ENCODE measurements at places on chromosomes 5 and 9. TPM values are rescaled to one million over a fixed set of nuclear protein-coding genes. Genes with fewer than 3 reads are reported as not detected.
A peak's percentile ranks its signal among the peaks of the same experiment; 100 is the strongest.

PCDHB9 gene
- total RNA-seq, result 0.16 TPM

DNA sequence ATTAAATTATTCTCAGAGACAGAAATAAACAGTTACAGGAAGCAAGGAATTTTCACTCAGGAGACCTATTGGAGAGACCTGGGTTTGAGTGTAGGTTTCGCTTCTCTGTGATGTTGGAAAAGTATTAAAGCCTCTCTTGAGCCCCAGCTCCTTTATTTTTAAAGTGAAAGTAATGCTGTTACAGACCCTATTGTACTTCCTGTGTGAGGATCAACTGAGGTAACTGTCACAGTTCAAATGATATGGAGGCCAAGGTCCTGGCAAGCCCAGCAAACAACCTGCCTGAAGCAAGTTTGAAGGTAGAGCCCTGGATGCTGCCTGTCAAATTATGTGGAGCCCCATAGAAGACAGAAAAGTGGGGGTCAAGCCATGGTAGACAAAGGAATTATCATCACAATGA is 7.9 kb upstream of the HACD4 start:
- DNase-seq, result no peak

GABRA1 gene
- not detected for total RNA-seq

- no peak for DNase-seq
Measured at GRCh38 chr5:31982621-31983020, 191.5 kb downstream of the GOLPH3 start.

- no peak for DNase-seq
Measured at GRCh38 chr5:32030222-32030621, 143.9 kb downstream of the GOLPH3 start.

REXO4 gene
- 29.5 TPM for total RNA-seq

- DNase-seq, result no peak
Measured at GRCh38 chr9:95373782-95374487, 56.4 kb upstream of the FANCC start.

NTNG2 gene
- not detected for total RNA-seq

DNA sequence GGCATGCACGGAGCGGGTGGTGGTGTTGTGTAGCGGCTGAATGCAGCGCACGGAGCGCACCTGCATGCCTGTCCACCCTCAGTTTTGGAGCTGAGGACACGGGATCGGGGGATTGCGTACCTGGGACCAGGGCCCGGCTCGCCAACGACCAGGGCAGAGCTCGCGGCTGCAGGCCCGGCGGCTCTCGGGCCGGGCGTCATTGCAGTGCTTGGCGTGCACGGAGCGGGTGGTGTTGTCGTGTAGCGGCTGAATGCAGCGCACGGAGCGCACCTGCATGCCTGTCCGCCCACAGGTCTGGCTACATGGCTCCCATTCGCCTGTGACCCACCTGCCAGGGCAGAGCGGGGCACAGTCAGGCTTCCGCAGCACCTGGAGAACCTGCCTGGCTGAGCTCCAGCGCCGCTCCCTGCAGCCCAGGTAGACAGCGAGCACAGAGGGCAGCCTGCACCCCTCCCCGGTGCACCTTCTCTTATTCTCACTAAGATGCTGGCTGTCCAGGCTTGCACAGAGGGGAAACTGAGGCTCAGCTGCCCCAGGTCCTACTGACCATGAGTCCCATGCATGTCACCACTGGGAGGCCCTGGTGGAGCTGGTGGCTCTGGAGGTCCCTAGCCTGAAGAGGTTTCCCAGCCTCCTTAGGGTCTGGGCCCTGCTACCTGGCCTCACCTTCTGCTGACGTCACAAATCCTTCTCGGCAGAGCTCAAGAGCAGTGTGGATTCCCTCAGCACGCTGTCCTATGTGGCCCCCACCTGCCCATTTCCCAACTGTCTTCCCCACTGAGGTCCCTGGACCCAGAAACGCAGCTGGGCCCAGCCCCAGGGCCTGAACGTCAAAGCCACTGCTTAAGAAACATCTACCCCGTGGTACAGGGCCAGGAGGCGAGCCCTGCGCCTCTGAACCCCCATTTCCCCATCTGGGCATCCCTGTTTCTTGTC is 64.9 kb downstream of the ZNF354C start:
- no peak for DNase-seq

TRIM52 gene
- 10.1 TPM for total RNA-seq

DNA sequence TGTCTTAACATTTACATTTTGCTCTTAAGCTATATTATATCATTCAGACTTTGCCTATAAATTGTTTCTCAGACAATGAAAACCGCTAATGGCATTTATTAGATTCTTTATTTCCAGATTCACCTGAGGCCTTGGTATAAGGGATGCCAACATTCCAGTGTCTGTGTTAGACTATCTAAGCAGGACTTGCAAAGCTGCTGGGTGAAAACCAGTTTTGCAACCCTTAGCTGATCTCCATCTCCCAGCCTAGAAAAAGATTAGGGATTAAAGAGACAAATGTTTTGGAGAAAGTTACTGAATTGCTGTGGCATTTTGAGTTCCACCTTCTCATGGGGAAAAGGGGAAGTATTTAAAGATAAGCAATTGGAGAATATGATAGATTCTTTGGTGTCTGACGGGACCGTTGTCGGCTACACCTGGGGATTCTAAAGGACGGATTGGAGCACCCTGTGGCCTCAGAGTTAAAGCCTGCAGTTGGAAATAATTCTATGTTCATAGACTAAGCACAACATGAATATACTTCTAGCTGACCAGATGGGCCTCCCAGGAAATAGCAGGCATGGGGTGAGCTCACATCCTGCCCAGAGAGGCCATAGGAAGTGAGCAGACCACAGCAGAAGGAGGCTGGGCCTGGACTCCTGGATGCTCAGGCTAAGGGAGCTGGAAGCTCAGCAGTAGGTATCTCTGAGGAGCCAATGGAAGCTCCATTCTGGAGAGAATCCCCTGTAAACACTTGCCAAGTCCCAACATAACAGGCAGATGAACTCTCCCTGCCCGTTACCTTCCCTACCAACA is 21.8 kb downstream of the ENTREP1 start:
- DNase-seq, result peak; percentile 10

DNA sequence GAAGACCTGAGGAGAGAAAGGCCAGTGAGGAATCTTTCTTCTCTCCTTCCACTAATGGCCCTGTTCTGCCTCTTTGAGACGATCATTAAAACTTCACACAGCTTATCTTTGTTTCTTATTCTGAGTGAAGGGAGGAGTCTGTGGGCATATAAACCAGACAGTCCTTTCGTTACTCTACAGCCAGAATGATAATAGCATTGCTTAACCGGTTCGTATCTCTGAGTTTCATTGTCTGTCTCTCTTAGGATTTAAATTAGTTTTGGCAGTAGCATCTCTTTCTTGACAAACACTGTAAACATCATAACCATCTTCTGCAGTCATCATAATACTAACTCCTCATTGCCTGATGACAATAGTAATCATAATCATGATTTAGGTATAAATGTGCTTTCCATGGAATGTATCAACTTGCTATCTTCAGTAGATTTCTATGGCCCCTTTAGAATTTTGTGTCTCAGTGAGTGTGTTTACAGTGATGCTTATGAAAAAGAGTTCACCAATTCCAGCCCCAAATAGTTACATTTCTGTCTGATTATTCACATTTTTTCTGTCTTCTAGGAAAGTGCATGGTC is 618.8 kb upstream of the KLF4 start:
- DNase-seq, result no peak

DNA sequence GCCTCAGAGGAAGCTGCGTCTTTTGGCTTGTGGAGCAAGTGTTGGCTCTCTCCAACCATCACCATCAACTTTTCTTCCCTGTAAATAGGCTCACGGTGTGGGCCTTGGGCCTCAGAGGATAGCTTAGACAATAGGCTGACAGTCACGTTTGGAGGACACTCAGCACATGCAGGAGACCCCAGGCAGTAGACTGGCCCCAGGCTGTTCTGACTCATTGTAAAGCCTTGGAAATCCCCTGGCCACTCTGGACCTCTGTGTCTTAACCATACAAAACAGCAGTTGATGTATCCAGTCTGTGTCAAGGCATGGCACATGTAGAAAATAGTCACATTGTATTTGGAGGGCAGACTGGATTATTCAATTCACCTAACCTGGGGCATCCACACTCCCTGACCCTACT is 18.6 kb downstream of the CD74 start:
- peak; percentile 11 for DNase-seq

TXNDC8 gene
- total RNA-seq, result not detected

GRCh38 chr5:154309805-154310204 is 119.3 kb downstream of the GALNT10 start:
- DNase-seq, result peak; percentile 46

PCDHAC1 gene
- total RNA-seq, result not detected

GRCh38 chr5:12335938-12336337 is 431.7 kb upstream of the CTNND2 start:
- no peak for DNase-seq

- no peak for DNase-seq
Measured at GRCh38 chr9:746661-747434, 94.6 kb upstream of the DMRT1 start.

- DNase-seq, result no peak
Measured at GRCh38 chr5:13244151-13244550, 700.3 kb downstream of the DNAH5 start.

DNA sequence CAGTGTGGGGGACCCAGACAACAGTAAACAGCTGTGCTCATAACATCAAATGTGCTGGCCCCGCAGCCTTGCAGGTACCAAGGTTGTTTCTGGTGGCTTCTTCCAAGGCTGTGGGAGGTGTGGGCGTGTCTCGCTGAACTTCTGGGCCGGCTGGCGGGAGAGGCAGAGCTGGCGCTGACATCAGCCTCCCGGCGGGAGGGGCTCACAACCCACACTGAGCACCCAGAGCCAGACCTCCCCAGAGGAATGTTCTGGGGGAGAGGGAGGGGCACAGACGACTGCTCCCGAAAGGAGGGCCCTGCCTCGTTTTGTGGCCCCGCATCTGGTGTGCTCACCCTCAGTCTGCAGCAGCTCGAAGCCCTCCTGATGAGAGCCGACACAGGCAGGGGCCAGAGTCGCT is 6.9 kb upstream of the SLC12A7 start:
- DNase-seq, result no peak

CENPK gene
- 50.7 TPM for total RNA-seq

DNA sequence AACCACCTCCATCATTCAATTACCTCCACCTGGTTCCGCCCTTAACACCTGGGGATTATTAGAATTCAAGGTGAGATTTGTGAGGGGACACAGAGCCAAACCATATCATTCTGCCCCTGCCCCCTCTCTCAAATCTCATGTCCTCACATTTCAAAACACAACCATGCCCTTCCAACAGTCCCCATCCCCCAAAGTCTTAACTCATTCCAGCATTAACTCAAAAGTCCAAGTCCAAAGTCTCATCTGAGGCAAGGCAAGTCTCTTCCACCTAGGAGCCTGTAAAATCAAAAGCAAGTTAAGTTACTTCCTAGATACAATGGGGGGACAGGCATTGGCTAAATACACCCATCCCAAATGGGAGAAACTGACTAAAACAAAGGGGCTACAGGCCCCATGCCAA is 18.8 kb downstream of the PSIP1 start:
- DNase-seq, result no peak

SERF1A gene
- 6.7 TPM for total RNA-seq

DNA sequence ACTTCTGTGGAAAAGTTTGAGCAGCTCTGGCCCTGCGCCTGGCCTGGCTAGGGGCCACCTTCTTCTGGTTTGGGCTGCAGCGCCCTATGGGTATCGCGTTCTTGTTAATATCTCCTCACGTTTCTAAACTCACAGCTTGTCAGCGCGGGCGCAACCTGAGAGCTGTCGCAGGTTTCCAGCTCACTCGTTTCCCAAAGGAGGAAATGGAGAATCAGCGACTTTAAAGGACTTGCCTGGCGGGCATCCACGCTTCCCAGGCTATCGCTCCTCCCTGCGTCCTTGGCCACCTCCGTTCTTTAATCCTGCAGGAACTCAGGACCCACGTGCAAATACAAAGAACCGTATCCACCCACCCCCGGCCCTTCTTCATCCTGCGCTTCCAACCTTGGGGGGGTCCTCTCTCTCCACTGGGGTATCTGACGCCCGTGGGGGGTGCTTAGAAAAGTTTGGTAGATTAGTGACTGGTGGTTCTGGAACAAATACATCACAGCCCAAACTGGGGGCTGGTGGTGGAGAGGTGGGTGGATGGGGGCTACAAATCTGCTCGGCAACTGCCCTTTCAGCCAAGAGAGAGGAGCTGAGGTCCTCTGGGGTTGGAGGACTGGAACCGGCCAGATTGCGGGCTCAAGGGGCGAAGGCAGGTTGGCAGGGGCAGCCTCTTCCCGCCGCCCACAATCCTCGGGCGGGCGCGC is 578 bp upstream of the PSAT1 start:
- DNase-seq, result peak; percentile 47

DNA sequence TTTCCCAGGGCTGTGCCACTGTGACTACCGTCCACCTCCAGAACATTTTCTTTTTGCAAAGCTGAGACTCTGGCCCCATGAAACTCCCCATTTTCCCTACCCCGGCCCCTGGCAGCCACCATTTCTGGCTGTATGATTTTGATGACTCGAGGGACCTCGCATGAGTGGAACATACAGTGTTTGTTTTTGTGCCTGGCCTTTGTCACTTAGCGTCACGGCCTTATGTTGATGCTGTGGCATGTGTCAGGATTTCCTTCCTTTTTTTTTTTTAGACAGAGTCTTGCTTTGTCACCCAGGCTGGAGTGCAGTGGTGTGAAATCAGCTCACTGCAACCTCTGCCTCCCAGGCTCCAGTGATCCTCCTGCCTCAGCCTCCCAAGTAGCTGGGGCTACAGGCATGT is 42.7 kb downstream of the ASS1 start:
- DNase-seq, result no peak

PTPRD gene
- 23.2 TPM for total RNA-seq

- DNase-seq, result no peak
Measured at GRCh38 chr9:4886698-4887097, 94.0 kb downstream of the RCL1 start.

CAPSL gene
- not detected for total RNA-seq

GADD45G gene
- 0.64 TPM for total RNA-seq

DNA sequence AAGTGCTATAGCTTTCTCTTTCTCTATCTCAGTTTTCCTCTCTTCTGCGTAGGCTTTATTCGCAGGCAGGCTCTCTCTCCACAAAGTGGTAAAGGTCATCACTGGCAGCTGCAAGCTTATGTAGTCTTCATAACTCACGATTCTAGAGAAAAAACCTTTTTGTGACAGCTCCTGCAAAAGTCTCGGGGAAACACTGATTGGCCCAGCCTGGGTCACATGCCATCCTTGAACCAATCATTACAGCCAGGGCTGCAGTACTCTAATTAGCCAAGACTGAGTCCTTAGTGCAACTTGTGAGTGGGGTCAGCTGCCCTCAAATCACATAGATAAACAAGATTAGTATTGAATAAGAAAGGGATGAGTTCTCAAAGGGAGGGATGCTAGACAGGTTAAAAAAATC is 18.3 kb upstream of the FRMPD1 start:
- no peak for DNase-seq

DNA sequence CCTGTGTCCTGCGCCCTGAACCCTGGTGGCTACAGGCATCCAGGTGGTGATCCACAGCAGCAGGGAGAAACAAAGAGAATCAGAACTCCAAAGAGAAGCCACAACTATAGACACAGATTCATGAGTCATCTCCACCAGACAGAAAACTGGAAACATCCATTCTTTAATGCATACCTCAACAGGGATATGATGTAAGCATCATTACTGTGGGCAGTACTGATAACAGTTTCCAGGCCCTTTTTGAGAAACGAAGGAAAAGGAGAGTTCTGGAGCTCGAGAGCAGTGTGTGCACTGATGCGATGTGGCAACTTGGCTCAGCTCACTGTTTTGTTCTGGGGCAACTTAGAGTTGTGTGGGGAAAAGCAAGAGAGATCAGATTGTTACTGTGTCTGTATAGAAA is 215.6 kb upstream of the ADAMTS16 start:
- no peak for DNase-seq

All from endothelial cell of umbilical vein (primary cell).